ENCODE measurements at places on chromosomes 13 and 19.

- no peak for DNase-seq
Observed at GRCh38 chr13:66354879-66355751, 875.0 kb downstream of the PCDH9 start.

DNA sequence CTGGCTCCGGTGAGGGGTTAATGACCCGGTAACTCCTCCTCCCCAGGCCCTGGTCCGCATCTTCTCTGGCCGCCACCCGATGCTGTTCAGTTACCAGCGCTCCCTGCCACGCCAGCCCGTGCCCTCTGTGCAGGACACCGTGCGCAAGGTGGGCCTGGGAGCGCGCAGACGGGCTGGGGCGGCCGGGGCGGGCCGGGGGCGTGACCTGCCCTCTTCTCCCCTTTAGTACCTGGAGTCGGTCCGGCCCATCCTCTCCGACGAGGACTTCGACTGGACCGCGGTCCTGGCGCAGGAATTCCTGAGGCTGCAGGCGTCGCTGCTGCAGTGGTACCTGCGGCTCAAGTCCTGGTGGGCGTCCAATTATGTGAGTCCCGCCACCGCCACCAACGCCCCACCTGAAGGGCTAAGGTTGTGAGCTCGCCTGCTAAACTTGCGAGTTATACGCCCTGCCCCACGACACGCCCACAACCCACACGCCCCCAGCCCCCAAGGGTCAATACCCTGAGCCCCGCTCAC is 10.4 kb downstream of the CPT1C start:
- DNase-seq: no peak

GRCh38 chr19:6678690-6679109 is 8.7 kb upstream of the TNFSF14 start:
- DNase-seq: no peak

DNA sequence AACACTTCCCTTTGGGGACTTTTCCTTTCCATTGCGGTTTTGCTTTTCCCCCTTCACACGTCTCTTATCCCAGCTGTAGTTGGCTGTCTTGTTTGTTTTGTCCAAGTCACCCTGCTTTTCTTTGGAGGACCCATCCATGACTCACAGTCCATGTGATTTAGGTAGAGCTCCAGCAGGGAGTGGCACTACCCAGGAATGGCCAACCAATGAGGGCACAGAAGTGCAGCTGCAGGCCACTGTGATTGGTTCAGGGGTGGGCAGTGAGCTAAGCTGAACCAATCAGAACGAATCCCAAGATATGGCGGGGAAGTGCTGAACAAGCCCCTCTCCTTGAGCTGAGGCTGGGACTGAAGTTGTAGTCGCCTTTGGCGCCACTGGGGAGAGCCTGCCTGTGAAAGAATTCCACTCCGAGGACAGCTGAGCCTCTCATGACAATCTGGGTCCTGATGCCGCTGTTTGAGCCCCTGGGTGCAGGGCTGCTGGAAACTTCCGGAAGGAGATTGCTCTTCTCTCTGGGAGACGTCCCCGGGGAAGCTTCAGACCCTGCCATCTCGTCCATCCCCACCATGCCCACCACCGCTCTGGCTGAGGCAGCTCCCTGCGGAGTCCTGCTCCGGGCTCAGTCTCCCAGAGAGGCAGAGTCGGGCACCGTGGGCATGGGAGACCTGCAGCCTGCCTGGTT is 62.9 kb upstream of the URI1 start:
- DNase-seq: no peak

DNA sequence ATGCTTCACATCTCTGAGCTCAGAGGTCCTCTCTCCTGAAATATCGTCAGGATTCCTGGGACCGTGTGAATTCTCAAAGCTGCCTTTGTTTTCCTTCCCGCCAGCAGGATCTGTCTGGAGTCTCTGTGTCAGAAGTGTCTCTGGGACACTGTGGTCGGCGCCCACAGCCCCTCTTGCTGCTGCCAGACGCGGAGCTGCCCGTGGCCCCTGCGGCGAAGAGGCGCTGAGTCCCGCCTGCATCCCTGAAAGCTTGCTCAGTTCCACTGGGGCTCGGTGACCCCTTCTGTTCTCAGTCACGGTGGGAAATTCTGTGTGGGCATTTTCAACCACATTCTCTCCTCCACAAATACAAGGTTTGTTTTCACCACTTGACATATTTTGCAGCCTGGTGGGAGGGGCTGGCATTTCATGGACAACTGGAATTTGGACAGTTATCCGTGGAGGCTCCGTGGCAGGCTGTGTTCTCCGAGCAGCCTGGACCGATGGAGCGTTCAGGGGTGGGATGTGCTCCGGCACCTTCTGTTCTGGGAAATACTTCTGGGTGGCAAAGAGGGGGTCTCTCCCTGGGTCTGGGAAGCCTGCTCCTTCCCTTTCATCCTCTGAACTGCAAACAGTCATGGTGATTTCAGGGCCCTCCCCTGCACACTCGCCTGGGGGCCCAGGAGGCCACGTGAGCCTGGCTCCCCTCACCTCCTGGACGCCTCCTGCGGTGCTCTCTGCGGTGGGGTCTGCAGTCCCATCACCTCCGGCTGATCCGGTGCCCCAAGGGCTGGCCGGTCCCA is 42.6 kb upstream of the GRTP1 start:
- DNase-seq: no peak

GRCh38 chr19:45885556-45886426 is at the start of gene IRF2BP1:
Gene IRF2BP1, minus strand, starts transcription at chr19:45886141. Its CDS starts 367 bp downstream, at chr19:45885774.
- peak; percentile 91 for DNase-seq

DNA sequence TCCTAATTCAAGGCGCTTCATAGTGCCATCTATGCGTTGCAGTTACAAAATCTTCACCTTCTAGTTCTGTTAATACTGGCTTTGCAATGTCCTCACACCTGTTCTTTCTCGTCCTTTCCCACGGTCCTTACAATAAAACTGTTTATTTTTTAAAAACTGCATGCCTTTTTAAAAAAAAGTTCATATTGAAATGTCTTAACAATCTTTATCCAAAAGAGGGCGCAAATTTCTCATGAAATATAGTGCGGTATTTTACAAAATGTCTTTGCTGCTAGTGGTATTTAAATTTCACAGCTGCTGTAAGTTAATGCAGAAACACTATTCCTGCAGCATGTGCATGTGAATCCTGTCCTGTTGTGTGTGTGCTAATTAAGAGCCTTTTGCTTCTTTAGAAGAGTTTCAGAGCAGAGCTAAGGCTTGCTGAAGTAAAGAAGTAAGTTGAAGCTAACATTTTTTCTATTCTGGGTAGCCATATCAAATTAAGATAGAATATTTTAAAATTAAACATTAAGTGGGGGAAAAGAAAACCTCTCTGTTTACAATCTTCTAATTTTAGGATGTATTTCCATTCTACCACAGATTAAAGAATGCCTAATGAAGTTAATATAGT is 15.8 kb upstream of the CLDN10 start:
- DNase-seq: no peak

GRCh38 chr13:97043302-97043701 is 49.0 kb upstream of the OXGR1 start:
- DNase-seq: no peak

- no peak for DNase-seq
Observed at GRCh38 chr19:14616407-14616806, 33.5 kb downstream of the CLEC17A start.

DNA sequence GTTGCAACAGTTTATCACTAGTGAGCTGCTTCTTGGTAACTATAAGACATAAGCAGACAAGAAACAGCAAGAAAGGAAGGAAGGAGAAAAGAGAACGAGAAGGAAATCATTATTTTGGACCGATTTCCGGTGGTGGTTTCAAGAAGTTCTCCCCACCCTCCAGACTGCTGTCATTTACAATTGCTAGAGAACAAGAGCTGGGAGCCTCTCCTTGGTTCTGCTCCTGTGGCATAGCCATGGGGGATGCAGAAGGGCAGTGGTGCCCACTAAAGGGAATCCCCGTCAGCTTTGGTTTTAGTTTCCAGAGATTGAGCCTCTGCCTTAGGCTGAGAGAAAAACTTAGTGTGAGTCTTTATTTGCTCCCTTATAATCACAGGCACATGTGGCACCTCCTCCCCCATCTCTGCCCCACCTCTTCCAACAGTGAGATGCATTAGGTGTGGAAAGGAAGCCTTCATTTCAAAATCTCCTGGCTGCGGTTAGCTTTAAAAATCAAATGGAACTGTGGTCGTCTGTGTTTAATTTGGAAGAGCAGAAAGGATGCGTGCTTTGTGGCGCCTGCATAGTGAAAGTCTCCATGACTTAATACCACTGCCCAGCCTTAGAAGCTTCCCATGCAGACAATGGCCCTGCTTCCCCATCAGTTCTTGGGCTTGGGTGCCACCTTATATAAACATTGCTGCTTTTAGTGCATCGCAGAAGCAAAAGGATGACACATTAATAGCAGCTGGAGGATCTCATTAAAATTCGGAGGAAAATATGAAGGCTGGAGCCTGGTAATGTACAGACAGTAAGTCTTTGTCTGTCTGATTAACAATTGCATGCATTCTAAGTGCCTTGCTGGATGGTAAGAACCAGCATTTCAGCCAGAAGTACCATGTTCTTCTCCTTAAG is 25.0 kb downstream of the LRCH1 start:
- DNase-seq: no peak

DNA sequence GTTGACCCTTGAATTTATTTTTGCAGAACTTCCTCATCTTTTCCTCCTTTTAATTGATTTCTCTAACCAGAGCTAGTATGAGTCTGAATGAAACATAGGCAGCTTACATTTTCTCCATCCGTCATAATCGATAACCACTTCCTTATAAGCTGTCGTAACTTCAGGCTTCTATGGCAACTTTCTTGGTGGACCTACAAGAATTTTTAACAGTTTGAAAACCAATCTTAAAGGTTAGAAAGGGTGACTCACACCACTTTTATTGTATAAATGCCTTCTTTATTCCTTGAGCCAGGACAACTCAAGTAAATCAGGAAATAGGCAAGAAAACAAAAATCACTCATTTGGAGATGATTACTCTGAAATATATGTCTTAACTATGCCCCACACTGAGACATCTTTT is 105.7 kb upstream of the KL start:
- no peak for DNase-seq

DNA sequence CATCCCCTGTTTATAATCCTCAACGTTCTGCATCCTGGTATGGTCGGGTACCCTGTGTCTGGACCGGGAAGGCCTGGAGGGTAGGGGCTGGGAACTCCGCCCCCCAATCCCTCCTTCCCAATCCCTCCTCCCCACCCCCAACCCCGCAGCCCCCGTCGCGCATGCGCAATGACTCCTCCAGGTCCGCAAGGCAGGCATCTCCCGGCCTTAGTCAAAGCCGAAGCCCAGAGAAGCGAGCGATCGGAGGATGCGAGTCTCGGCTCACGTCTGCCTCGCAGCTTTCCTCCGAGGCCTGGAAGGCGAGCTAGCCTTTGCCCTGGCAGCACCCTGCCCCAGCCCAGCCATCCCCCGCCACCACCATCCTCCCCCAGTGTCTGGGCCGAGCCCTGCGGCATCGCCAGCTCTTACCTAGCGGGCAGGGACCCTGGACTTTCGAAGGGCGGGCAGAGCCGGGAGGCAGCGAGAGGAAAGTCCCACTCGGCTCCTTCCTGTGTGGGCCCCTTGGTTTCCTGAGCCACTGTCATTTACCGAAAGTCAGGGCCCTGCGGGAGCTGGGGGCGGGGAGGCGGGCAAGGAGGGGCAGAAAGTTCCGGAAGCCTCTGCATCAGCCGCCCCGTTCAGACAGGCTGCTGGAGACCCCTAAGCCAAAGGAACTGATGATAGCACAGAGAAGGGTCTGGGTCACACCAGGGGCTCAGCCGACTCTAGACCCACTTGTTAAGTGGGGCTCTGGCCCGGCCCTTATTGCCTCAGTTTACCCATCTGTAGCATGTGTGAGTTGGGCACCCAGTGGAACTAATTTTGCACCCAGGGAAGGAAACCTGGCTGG is at the start of gene JAK3:
TSS of gene JAK3 (minus strand) at position 445 of the 829 bp plus-strand sequence. CDS start 3,565 bp downstream, outside the sequence.
- peak; percentile 88 for DNase-seq

GRCh38 chr13:39787086-39787487 is 131.6 kb downstream of the COG6 start:
- no peak for DNase-seq

DNA sequence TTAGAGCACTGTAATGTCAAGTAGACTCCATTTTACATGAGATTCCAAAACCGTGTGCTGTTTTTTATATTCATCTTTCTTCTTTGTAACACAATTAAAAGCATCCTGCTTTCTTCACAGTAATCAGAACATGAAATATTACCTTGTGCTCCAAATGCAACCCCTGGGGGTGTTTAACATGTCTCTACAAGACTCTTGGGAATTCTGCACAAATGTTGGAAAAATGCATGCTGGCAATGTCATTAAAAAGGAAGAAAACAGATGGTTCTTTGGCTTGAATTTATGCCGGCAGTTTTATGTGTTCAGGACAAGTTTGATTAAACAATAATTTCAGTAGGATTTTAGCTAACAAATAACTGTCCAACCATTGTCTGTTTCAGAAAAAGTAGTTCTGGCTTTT is 159.1 kb downstream of the LIG4 start:
- DNase-seq: no peak

- DNase-seq: no peak
Observed at GRCh38 chr19:44975444-44975843, 20.3 kb downstream of the CLPTM1 start.

GRCh38 chr19:34480491-34480890 is 1.1 kb upstream of the WTIP start:
- no peak for DNase-seq

DNA sequence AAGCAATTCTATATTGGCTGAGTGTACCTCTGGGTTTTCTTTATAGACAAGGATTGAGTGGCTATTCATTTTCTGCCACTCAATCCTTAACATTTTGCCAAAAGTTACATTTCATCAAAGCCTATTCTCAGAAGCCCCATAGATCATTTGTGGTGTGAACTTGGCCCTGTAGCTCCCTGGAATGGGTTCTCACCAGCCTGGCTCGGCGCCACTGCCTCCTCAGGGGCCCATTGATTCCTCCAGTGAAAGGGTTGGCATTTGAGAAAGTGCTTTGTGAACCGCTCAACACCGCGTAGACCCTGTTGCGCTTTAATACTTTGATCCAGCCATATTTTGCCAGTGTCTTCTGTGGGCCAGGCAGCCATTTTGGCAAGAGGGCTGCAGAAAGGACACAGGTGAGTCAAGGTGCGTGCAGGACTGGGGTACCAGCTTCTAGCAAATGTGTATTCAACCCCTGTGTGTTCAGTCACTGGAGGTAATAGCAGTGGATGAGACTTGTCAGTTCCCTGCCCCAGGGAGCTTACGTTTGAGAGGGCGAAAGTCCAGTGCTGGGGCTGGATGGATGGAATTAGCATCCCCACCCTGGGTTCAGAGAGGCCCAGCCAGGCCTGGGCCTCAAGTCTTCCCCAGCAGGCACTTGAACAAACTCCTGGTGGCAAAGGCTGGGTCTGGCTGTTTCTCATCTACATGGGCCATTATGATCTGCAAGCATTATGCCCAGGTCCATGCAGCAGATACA is 3.8 kb downstream of the RAB8A start:
- DNase-seq: no peak

GRCh38 chr13:101529422-101529821 is 76.9 kb downstream of the ITGBL1 start:
- DNase-seq: no peak

DNA sequence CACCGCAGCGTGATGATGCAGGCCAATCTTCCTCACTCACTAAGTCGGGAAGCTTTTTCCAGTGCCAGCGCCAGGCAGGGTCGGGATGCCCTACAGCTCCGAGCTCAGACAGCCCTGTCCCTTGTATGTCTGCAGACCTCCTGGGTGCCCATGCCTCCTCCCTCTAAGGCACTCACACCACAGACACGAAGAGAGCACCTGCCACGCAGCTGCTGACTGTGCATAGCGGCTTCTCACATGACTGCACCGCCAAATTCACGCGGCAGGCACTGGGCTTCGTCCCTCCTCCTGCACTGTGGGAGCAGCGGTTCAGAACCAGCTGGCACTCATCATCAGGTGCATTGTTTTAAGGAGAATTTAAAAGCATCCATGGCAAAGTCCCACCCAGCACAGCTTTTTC is 88.1 kb downstream of the SLC7A1 start:
- DNase-seq: no peak
